SHP77 (cell line): ENCODE measurements at places on chromosomes 2 and 18.
A peak's percentile ranks its signal among the peaks of the same experiment; 100 is the strongest.

DNA sequence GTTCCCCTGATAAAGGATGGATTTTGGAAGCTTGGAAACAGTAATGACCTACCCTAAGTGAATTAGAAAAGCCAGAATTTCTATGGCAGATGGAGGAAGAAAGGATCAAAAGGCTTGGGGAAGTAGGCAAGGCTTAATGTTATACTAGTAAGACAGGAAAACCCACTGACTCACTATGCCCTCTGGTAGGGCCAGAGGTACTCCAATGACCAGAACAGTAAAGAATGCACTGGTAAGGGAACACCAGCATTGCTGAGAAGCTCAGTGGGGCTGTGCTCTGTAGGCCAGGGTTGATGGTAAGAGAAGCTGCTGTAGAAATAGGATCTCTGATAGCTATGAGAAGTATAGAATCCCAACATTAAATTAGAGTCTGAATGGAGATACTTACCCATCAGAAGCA, 126.4 kb downstream of the GFPT1 start:
- no peak for DNase-seq

DNA sequence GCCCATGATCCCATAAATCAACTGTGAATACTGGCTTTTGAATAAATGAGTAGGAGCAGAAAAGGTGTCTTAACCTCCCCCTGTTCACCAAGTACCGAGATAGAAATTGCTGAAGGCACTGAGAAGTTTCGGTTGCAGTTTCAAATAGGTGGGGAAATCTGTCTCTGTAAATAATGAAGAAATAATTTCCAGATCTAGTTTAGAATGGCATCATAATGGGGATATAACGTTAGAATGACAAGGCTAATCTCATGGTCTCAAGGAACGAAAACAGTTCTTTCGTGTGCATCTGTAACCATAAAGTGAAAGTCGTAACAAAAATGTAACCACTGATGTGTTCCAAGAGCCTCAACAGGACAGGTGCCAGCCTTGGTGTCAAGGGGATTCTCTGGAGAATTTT, 49.9 kb upstream of the TMEM18 start:
- DNase-seq: no peak

DNA sequence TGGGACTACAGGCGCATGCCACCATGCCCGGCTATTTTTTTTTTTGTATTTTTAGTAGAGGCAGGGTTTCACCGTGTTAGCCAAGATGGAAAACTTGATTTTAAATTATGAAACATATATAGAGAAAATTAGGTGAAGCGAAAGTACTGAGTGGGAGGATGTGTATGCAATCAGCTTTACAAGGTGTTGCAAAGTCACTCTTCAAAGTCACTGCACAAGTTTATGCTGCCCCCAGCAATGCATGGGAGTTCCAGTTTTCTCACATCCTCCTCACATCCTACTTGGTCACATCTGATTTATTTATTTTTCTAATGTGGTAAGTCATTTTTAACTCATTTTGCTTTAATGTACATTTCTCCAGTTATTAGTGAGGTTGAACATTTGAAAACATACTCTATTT, 49.2 kb upstream of the CHN1 start:
- DNase-seq: no peak

DNA sequence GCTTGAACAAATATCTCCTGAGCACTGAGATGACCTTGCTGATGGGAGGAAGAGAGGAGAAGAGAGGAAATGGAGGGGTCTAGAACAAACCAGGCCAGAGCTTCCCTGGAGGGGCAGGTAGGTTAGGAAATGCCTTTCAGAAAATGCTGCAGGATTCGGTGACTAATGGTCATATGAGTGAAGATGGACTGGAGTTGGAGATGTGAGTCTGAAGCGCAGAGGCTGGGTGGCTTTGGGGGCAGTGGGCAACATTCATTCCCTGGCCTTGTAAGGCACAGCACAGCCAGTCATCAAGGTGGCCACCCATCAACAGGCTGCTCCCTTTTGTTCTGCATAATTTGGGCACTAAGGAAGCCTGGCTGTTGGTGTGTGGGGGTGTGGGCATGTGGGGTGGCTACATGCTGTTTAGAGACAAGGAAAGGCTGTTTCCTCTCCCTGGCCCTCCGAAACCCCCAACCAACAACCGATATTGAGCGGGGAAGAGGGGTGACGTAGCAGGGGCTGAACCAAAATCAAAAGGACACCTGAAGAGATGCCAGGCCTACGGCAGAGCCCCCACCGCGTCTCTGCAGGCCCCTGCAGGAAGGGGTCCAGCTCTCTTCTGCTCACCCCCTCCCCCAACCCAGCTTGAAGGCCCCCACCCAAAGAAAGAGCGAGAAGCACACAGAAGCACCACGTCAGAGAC, 1.5 kb downstream of the SLC30A3 start:
- no peak for DNase-seq

DNA sequence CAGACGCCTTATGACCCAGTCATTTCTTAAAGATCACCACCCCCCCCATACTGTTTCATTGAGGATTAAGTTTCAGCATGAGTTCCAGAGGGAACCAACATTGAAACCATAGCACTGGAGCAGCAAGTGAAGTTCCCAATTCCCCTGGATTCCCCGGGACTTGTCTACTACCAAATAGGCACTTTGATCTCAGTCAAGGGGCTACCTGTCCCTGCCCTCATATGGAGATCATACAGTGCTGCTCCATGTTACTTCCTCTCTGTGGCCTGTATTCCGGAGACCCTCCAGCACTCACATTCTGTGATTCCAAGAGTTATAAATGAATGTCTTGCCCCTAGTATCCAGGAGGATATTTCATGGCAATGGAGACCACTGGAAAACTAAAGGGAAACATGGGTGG, 42.5 kb downstream of the RNF144A start:
- no peak for DNase-seq

GRCh38 chr2:15719566-15720313, 128.1 kb downstream of the DDX1 start:
- no peak for DNase-seq

DNA sequence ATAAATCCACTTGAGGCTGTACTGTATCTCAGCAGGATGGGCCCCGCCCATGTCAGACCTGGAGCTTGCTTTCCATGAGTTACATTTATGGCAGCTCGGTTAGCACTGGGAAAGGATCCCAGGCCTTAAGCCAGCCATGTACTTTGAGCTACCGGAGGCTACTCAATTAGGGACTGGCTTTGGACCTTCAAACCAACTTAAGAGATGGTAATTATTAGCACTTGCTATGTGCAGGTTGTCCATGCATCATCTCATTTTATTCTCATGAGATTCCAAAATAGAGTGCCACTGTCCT, 64.4 kb downstream of the ACTR2 start:
- DNase-seq: no peak

GRCh38 chr2:150495993-150496627, 8.6 kb upstream of the RND3 start:
- DNase-seq: no peak

- no peak for DNase-seq
These were observed 5.8 kb downstream of the CIB4 start for GRCh38 chr2:26635401-26635800.

GRCh38 chr2:145593280-145593679, 1073.4 kb upstream of the ZEB2 start:
- DNase-seq: no peak

GRCh38 chr2:129849559-129850160, 129.8 kb upstream of the RAB6C start:
- DNase-seq: peak; percentile 37

DNA sequence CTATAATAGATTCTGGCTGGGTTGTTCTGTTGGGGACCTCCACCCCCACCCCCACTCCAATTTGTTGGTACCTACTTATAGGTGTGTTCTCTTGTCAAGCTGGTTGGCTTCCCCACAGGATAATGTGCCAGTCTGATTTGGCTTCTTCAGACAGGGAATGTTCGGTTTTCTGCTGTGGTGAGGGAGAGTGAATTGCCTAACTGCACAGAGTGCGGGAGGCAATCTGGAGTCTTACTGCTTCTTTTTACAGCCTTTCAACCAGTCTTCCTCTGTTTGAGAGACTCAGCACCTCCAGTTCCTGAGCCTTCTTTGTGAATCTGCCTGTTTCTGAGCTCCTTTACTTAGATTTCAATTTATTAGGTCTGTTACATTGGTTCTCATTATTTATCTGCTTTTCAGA, 27.4 kb upstream of the SNORC start:
- no peak for DNase-seq

DNA sequence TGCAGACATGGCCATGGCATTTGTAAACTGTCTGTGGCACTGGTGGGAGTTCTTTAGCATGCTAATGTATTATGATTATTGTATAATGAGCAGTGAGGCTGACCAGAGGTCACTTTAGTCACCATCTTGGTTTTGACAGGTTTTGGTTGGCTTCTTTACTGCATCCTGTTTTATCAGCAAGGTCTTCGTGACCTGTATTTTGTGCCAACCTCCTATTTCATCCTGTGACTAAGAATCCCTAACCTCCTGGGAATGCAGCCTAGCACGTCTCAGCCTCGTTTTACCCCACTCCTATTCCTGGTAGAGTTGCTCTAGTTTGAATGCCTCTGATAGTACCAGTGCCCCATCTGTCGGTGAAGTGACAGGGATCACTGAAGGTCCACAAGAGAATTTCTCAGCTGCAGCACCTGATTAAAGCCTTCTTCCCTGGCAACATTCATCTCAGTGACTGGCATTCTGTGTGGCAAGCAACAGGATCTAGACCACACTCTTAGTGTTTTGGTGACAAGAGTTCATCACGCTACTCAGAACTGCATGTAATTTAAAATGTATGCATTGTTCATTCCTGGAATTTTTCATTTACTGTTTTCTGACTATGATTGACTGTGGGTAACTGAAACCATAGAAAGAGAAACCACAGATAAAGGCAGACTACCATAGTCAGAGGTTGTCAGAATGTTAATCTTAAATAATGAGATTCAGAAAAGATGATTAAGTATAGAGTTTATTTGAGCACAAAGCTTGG, 43.0 kb upstream of the GPR39 start:
- DNase-seq: no peak

DNA sequence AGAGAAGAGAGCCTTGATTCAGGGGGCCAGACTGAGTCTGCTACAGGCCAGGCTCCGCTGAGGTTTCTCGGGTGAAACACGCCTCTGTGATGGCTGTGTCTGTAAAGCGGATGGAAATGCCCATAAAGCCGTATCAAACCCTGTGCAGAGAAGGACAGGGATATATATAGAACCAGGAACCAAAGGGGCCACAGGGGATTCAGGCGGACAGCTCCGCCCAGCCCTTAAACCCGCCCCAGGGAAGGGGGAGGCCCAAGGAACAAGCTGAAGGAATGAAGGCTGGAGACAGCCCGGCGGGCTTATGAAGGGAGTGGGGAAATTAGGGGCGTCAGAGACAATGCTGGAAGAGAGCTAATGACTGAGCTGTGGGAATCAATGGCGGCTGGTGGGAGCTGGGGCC, 42.1 kb downstream of the NHEJ1 start:
- no peak for DNase-seq

DNA sequence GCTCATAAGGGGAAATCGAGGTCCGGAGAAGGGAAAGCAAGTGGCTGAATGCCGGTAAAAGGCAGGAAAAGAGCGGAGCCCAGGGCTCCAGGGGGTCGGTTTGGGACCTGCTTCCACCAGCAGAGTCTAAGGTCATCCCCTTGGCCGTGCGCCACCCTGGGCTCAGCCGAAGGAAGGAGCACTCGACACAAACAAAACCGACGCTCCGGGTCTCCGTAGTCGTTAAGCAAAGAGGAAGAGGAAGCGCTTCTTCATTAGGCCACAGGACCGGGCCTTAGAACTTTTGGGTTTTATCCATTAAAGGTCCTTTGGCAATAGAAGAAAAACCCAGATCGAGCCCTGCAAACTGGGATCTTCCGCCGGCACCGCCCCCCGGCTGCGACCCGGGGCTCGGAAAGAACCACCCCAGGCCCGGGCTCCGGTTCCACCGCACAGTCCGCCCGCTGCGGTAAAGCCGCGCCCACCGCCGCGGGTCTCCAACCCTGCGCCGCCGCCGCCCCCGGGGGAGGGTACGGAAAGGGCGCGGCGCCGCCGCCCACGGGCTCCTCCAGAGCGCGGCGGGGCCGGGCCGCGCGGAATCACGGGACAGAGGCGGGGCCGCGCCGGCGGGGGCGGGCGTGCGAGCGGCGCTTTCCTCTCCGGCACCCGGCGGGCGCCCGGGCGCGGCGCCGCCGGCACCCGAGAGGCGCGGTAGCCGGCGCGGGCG, at the start of gene TTL:
Gene TTL (plus strand): TSS at position 629 of the 706 bp plus-strand sequence. CDS start 189 bp downstream, outside the sequence.
- DNase-seq: peak; percentile 74

GRCh38 chr18:48064978-48065600, 134.6 kb upstream of the SMAD2 start:
- DNase-seq: no peak

GRCh38 chr18:51275712-51276476, 78.4 kb upstream of the MEX3C start:
- peak; percentile 0 for DNase-seq

DNA sequence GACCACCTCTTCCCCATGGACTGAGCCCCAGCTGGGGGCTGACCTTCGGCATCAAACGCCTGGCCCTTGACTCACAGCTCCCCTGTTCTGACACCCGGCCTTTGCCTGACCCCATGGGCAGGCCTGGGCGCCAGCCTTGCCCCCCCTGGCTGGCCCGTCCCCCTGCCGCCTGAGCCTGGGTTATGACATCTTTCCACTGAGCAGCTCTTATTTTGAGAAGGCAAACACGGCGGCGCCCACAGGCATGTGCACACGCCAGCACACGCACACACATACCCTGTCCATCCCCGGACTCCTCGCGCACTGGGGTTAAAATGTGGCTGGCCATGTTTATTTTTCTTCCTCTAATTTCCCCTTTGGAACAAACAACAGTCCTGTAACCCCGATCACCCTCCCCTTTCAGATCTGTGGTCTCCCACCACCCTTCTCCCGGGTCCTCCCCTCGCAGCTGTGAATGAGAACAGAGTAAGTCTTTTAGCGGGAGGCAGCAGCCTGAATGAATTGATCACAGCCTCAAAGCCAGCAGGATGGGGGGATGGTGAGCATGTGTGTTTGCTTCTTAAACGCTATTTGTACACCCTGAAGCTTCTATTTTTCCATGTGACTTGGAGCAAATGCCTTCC, 11.8 kb upstream of the ATOH8 start:
- DNase-seq: peak; percentile 64

GRCh38 chr2:180191432-180192124, 184.5 kb upstream of the CWC22 start:
- DNase-seq: no peak
